ENCODE measurements at places on chromosomes 12 and 14.

GRCh38 chr14:50173891-50174290 is 57.5 kb downstream of the SOS2 start:
- no peaks in the 10 kb centered on the region for H3K4me1 ChIP-seq
- H3K36me3 ChIP-seq, result peaks cover 42% of the 10 kb centered on the region
- no peak overlapping the region for H3K27ac ChIP-seq

- no peak overlapping the region for H3K4me3 ChIP-seq
- H3K27ac ChIP-seq, result peak overlapping the region; percentile 52
- DNase-seq, result no peak
- no peaks in the 10 kb centered on the region for H3K36me3 ChIP-seq
These were observed 70.9 kb downstream of the TRIM9 start for GRCh38 chr14:51023964-51024363.

- peaks cover 4% of the 10 kb centered on the region for H3K27me3 ChIP-seq
- DNase-seq, result no peak
- H3K27ac ChIP-seq, result no peak overlapping the region
- no peak overlapping the region for H3K4me3 ChIP-seq
These were observed 40.6 kb upstream of the AEBP2 start for GRCh38 chr12:19398376-19399363.

GRCh38 chr14:32073537-32074189 is 3.4 kb upstream of the ARHGAP5 start:
- peak overlapping the region; percentile 55 for H3K4me3 ChIP-seq
- H3K27me3 ChIP-seq, result peaks cover 3% of the 10 kb centered on the region
- H3K36me3 ChIP-seq, result no peaks in the 10 kb centered on the region
- no peak overlapping the region for H3K27ac ChIP-seq
- peak; percentile 37 for DNase-seq

DNA sequence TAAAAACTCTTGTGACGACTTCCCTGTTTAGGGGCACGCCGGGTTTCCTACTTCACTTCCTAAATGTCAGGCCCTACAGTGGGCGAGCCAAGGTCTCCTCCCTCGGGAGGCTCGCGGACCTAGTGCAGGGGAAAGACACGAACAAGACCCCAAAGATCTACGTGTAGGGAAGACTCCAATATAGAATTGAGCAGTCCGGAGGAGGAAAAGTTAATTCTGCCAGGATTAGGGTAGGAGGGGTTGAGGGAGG is 564 bp downstream of the ATXN3 start:
- peak overlapping the region; percentile 99 for H3K4me3 ChIP-seq
- DNase-seq, result peak; percentile 40
- H3K27me3 ChIP-seq, result peaks cover 8% of the 10 kb centered on the region
- H3K4me1 ChIP-seq, result peaks cover 44% of the 10 kb centered on the region
- H3K27ac ChIP-seq, result peak overlapping the region; percentile 94
- no peaks in the 10 kb centered on the region for H3K36me3 ChIP-seq

DNA sequence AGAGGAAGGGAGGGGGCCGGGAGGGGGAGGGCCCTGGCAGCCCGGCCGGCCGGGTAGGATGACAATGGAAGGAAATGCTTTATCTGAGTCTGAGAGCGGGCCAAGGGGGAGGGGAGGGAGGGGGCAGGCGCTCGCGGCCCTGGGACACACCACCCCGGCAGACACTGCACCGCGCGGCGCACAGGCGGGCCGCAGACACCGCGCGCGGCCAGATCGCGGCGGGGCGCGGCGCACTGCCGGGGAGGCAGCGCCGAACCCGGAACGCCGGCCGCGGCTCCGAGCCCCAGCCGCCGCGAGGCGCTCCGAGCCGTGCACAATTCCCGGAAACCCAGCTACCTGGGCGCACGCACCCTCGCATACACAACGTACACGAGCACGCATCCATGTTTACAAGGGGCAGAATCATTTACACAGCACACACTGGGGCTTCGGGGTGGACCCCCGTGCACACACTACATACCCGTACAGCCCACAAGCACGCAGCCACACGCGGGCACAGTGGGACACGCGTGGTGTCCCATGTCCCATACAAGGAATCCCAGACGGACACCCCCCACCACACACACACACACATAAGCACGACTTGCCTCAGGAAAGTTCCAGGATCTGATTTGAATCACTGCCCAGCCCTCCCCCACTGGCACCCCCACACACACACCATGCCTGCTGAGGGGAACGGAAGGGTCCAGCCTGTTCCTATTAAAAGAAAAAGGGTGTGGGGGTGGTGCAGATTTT is at the start of gene HDAC7:
Gene HDAC7, minus strand, starts transcription at position 8 of the 735 bp plus-strand sequence. CDS start 118 bp downstream, outside the sequence.
- no peaks in the 10 kb centered on the region for H3K27me3 ChIP-seq
- H3K4me1 ChIP-seq, result peaks cover 88% of the 10 kb centered on the region
- H3K4me3 ChIP-seq, result peak within 1 kb of the TSS; percentile 93
- DNase-seq, result peak; percentile 72
- H3K27ac ChIP-seq, result peak within 1 kb of the TSS; percentile 100

- peaks cover 3% of the 10 kb centered on the region for H3K27me3 ChIP-seq
These were observed 369.3 kb downstream of the VRK1 start for GRCh38 chr14:97166497-97166896.

GRCh38 chr14:95431199-95432143 is 85.0 kb downstream of the SYNE3 start:
- no peaks in the 10 kb centered on the region for H3K36me3 ChIP-seq
- no peak overlapping the region for H3K27ac ChIP-seq
- H3K27me3 ChIP-seq, result peaks cover 27% of the 10 kb centered on the region
- DNase-seq, result no peak
- H3K4me1 ChIP-seq, result peaks cover 13% of the 10 kb centered on the region
- H3K4me3 ChIP-seq, result no peak overlapping the region

GRCh38 chr14:54549862-54550261 is 17.1 kb upstream of the SAMD4A start:
- no peak overlapping the region for H3K27ac ChIP-seq
- no peaks in the 10 kb centered on the region for H3K36me3 ChIP-seq
- no peak overlapping the region for H3K4me3 ChIP-seq

DNA sequence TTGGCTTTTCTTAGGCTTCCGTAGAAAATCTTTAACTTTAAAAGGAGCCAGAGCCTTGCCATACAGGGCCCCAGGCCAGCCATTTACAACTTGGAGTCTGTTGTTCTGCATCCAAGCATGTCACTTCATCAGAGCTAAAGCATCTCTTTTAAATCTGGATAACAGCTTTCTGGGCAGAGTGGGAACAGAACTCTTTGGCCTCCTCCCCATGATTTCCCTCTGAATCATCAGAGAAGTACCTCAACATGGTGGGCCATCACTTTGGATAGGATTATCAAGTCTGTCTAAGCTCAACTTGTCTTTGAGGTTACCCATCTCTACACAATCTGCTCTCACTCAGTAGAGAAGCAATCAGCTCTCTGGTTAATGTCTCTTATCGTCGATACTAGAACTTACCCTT is 170.9 kb downstream of the SLC6A15 start:
- H3K27me3 ChIP-seq, result no peaks in the 10 kb centered on the region
- H3K36me3 ChIP-seq, result no peaks in the 10 kb centered on the region
- no peaks in the 10 kb centered on the region for H3K4me1 ChIP-seq

- peaks cover 15% of the 10 kb centered on the region for H3K4me1 ChIP-seq
- H3K27ac ChIP-seq, result no peak overlapping the region
- H3K27me3 ChIP-seq, result peaks cover 17% of the 10 kb centered on the region
- DNase-seq, result no peak
These were observed 14.4 kb downstream of the FAM222A start for GRCh38 chr12:109727746-109728726.

DNA sequence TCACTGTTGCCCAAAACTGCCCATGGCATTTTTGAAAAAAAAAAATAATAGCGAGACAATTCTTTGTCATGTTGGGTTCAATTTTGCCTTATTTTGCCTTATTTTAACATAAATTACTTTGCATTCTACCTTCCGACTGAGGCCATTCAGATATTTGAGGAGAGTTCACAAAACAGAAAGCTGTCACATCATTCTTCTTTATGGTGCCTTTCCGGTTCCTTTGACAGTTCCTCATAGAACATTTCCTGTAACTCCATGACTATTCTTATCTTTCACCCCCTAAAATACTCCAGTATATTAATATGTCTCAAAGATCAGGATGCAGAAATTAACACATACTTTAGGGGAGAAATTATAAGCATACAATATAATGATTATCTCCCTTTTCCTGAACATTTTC is 476.7 kb downstream of the NOVA1 start:
- H3K27me3 ChIP-seq, result peaks cover 4% of the 10 kb centered on the region
- no peaks in the 10 kb centered on the region for H3K4me1 ChIP-seq
- H3K4me3 ChIP-seq, result no peak overlapping the region
- no peak overlapping the region for H3K27ac ChIP-seq
- H3K36me3 ChIP-seq, result no peaks in the 10 kb centered on the region
- no peak for DNase-seq

DNA sequence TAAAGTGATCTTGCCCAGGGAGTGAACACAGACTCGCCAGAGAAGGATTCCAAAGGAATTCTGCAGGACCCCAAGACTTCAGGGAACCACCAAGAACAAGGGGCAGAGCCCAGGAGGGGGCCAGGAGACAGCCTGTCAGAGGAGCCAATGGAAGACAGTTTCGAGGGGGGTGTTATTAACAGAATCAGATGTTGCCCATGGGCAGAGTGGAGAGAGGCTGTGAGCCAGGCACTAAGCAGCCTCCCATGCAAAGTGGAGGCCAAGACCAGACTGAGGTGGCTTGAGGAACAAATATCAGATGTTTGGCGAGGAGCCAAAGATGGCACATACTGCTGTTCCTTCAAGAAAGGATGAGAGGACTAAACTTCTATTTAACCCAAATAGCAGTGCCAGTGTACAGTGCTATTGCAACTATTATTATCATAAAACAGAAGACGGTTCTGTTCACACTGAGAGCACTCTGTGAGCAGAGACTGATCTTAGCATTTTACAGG is 12.6 kb downstream of the APPL2 start:
- no peak for DNase-seq
- H3K27ac ChIP-seq, result no peak overlapping the region
- no peaks in the 10 kb centered on the region for H3K27me3 ChIP-seq
- no peak overlapping the region for H3K4me3 ChIP-seq
- H3K36me3 ChIP-seq, result peaks cover 46% of the 10 kb centered on the region
- peaks cover 20% of the 10 kb centered on the region for H3K4me1 ChIP-seq

DNA sequence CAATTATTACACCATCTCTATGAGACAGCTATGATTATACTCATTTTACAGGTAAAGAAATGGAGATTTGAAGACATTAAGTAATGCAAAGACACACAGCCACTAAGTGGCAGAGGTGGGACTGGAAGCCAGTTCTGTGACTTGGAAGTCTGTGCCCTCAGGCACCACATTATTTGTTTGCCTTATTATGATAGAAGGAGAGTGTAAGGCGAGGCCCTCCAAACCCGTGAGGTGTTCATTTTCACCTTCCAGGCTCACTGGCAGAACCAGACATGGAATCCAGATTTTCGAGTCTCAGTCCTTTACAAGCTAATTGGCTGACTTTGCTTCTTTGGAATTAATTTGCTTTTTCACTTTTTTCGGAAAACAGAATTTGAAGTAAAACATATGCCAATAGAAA is 107.9 kb downstream of the CAND1 start:
- no peak overlapping the region for H3K4me3 ChIP-seq
- peaks cover 11% of the 10 kb centered on the region for H3K4me1 ChIP-seq
- no peak for DNase-seq
- no peak overlapping the region for H3K27ac ChIP-seq
- no peaks in the 10 kb centered on the region for H3K27me3 ChIP-seq

- peak overlapping the region; percentile 50 for H3K4me3 ChIP-seq
- H3K27ac ChIP-seq, result no peak overlapping the region
- no peaks in the 10 kb centered on the region for H3K27me3 ChIP-seq
- H3K4me1 ChIP-seq, result peaks cover 65% of the 10 kb centered on the region
- peaks cover 29% of the 10 kb centered on the region for H3K36me3 ChIP-seq
- DNase-seq, result no peak
These were observed 4.2 kb upstream of the GLRX5 start for GRCh38 chr14:95530473-95531276.

DNA sequence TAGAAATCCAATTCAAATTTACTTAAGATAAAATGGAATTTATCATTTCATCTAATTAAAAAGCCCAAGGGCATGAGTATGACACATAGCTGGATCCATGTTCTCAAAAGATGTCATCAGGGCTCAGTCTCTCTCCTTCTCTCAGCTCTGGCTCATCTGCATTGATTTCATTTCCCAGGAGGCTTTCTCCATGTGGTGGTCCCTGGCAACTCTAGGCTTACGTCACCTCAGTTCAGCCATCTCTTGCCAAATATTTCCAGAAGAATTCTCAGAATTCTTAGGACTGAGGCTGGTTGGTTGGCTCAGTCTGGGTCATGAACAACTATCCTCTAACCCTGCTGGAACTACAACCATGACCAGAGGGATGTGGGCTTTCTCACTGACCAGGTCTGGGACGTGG is 65.3 kb downstream of the FOS start:
- H3K27me3 ChIP-seq, result peaks cover 7% of the 10 kb centered on the region
- DNase-seq, result no peak
- H3K4me1 ChIP-seq, result peaks cover 11% of the 10 kb centered on the region
- H3K27ac ChIP-seq, result no peak overlapping the region
- no peak overlapping the region for H3K4me3 ChIP-seq

GRCh38 chr12:93292731-93293566 is 84.8 kb upstream of the NUDT4 start:
- no peak overlapping the region for H3K4me3 ChIP-seq
- H3K4me1 ChIP-seq, result peaks cover 30% of the 10 kb centered on the region
- H3K27ac ChIP-seq, result no peak overlapping the region
- no peak for DNase-seq
- H3K36me3 ChIP-seq, result peaks cover 9% of the 10 kb centered on the region

GRCh38 chr14:93936245-93936644 is 9.1 kb downstream of the FAM181A start:
- H3K36me3 ChIP-seq, result no peaks in the 10 kb centered on the region
- no peak overlapping the region for H3K4me3 ChIP-seq

DNA sequence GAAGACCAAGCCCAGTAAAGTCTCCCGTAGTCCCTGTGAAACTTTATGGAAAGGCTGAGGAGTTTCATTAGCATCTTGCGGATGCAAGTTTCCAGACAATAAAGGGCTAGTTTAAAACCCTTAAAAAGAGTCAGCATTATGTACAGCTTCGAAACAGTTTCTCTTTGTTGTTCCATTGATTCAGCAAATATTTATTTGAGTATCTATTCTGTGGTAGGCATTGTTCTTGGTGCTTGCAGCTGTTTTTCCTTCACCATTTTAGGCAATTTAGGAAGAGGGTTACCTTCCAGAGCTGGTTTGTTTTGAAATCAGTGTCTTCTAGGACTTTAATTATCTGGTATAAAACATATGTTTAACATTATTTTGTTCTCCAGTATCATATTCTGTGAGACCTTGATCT is 1.5 kb downstream of the SLIRP start:
- no peak for DNase-seq
- peaks cover 17% of the 10 kb centered on the region for H3K36me3 ChIP-seq
- peaks cover 36% of the 10 kb centered on the region for H3K4me1 ChIP-seq
- H3K4me3 ChIP-seq, result peak overlapping the region; percentile 99
- H3K27me3 ChIP-seq, result no peaks in the 10 kb centered on the region
- no peak overlapping the region for H3K27ac ChIP-seq

GRCh38 chr12:94677778-94678177 is 27.4 kb upstream of the TMCC3 start:
- DNase-seq, result no peak
- H3K4me1 ChIP-seq, result peaks cover 64% of the 10 kb centered on the region
- H3K27me3 ChIP-seq, result no peaks in the 10 kb centered on the region
- H3K27ac ChIP-seq, result peak overlapping the region; percentile 55
- peaks cover 12% of the 10 kb centered on the region for H3K36me3 ChIP-seq

- H3K27ac ChIP-seq, result peak overlapping the region; percentile 17
- H3K36me3 ChIP-seq, result peaks cover 61% of the 10 kb centered on the region
- H3K4me1 ChIP-seq, result no peaks in the 10 kb centered on the region
- no peak overlapping the region for H3K4me3 ChIP-seq
These were observed 28.1 kb downstream of the ETNK1 start for GRCh38 chr12:22653075-22653474.

All from nephron progenitor cell (in vitro differentiated cells).